T-cell (primary cell): ENCODE measurements at places on chromosomes 6 and 20. TPM values are rescaled to one million over a fixed set of nuclear protein-coding genes. Genes with fewer than 3 reads are reported as not detected.

DNA sequence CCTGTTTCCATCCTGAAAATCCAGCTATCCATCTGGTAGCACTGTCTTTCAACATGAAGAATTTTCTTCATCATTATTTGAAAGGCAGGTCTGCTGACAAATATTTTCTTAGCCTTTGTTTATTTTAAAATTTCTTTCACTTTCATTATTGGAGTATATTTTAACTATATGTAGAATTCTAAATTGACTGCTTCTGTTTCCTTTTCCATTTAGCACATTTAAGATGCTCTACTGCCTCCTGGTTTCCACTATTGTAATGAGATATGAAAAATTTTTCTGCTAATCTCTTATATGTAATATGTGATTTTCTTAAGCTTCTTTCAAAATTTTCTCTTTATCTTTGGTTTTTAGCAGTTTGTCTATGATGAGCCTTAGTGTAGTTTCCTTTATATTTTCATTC is 97.3 kb downstream of the TBC1D32 start:
- DNase-seq = no peak

DNA sequence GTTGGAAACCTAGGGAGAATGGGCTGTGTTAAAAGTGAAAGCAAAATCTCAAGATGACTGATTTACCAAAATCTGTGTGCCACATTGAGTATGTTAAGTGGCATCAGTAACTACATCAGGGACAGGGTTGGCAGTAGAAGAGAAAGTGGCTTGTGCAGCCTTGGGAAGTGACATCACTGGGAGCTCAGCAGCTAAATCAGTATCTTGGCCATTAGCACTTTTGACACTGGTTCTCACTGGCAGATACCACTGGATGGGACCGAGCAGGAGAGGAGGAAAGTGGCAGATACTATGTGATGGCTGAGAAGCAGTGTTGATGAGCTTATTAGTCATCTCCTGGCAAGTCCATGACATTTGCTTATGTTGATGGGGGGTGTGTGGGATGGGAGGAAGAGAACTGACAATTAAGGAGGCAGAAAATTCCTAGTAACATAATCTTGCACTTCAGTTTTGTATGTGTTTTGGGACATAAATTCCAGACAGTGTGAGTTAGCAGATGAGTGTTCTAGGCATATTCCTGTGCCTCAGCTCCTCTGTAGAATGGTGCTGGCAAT is 322.2 kb downstream of the SOX4 start:
- no peak for DNase-seq

DNA sequence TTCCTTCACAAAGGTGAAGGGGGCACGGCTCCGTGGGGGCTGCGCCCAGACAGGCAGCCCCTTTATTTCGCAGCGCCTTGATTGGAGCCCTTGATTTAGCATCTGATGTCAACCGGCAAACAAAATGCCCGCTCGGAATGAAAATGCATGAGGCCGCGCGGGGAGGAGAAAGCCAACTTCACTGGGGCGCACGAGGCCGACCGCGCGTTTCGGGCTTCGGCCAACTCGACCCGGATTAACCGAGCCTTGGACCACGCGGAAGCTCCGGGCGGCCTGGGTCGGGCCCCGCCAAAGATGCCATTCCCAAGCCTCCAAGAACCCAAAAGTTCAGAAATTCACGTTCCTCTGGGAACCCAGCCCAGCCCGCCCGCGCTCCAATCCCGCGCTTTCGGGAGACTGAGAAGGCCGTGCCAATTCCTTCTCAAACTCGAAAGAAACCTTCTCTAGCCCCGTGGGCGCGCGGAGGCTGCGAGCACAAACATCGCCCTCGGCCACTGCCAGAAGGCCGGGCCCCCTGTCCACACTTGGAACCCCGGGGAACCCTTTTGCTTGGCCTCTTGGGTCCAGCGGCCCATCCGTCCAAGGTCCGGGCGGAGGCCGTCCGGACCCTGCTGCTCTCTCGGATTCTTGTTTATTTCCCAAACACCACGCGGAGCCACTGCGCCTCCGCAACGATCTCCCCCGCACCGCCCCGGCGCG is 879 bp upstream of the INSM1 start:
- DNase-seq = no peak

DNA sequence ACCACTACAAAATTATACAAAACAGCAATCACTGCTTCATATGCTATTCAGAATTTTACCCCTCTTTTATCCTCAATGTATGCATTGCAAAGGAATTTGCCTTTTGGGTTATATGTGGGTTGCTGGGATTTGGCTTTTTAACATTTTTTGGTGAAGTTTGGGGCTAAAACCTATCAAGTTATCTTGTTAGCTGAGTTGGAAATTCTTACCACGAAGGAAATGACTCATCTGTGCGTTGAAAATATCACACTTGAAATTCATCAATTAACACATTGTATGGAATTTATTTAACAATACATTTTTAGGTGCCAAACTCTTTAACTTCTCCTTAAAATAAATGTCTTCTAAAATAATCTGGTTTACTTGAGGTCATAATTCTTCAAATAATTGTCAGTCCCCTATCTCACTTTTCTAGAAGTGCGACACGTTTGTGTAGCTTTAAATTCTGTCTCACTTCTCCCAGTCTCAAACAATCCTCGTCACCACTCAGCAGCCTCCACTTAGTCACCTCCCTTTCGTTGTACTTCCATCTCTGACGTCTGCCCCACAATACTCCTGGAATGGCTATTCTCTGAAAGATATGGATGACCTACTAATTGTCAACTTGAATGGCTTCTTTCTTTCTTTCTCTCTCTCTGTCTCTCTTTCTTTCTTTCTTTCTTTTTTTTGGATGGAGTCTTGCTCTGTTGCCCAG is 88.5 kb downstream of the PHACTR1 start:
- no peak for DNase-seq

NKAIN4 gene
- total RNA-seq = not detected
